Activated CD4-positive, alpha-beta T cell treated with anti-CD3 and anti-CD28 coated beads, Interleukin-2, Interleukin-6, amounts not matched to agents 100 ng/mL and 50 ng/mL, durations not matched to agents 16 hours and 8 hours (primary cell): ENCODE measurements at places on chromosomes 6 and 20.

GRCh38 chr6:35449287-35449881 is 2.8 kb upstream of the FANCE start:
- peak; percentile 81 for DNase-seq

- DNase-seq, result no peak
Measured at GRCh38 chr20:48956052-48956451, 34.5 kb downstream of the ARFGEF2 start.

GRCh38 chr6:99492092-99492491 is 23.1 kb downstream of the USP45 start:
- DNase-seq, result no peak

GRCh38 chr20:5135363-5136012 is 8.7 kb downstream of the CDS2 start:
- no peak for DNase-seq

GRCh38 chr20:51659491-51660050 is 108.6 kb downstream of the ATP9A start:
- no peak for DNase-seq

DNA sequence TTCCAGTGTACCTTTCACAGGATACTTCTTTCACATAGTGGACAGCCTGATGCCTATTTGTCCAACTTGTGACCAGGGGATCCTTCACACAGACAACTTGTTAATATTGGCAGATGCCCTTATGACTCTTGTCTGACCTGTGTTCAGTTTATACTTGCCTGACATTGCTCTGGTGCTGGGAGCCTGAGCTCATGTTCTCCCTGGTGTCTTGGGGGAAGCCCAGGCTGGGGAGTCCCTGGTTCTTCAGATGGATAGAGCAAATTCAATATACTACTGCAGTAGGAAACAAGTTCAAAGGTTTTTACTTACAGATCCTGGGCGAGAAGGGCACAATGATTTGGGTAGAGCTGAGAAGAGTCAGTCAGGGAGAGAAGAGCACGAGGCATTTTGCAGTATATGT is 76.1 kb downstream of the NKAIN2 start:
- no peak for DNase-seq

- DNase-seq, result no peak
Measured at GRCh38 chr6:2988094-2988425, 11.6 kb upstream of the NQO2 start.

DNA sequence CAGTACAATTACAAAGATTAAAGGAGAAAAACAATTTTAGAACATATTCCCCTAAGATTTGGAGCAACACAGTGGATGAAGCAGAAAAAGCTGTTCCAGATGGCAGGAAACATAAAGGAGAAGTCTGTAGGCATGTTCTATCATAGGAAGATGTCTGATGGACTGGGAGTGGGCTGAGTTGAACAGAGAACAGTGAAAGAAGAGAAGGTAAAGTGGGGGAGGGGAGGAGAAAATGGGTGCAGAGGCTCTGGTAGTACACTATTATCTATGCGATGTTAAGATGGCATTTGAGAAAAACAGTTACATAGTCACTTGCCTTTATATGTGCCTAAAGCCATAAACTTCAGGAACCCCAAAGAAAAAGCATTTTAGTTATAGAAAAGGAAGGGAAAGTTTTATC is 4.2 kb upstream of the PHIP start:
- no peak for DNase-seq

DNA sequence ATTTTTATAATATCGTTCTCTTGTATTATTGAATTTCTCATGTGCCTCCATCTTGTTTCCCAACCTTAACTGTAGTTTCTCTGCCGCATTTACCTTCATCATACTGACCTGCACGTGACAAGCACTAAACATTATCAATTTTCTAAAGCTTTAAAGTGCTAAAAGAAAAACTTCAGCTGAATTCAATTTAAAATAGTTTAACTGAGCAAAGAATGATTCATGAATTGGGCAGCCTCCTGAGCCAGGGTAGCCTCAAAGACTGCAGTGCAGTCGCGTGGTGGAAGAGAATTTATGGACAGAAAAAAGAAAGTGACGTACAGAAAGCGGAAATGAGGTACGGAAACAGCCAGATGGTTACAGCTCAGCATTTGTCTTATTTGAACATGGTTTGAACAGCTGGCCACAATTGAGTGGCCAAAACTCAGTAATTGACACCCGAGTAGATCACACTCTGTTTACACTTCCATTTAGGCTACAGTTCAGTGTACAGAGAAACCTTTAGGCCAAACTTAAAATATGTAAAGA is 4.2 kb upstream of the ZDHHC14 start:
- DNase-seq, result no peak

- no peak for DNase-seq
Measured at GRCh38 chr20:18639501-18639979, 51.7 kb downstream of the DTD1 start.

DNA sequence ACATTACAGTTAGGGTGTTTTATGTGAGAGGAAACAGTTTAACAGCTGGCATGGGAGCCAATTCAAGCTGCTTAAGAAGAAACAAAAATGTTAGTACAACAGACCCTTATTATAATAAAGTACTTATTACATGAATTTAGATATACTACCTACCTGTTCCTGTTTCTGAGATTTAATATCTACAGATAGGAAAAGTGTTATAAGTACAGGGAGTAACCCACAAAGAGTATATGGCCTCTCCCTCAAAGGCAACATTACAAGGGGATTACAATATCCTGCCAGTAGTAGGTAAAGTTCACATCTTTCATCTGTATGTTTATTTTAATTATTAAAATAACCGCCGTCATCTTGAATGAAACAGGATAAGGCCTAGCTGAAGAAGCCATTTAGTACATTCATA is 1.8 kb upstream of the ME1 start:
- DNase-seq, result no peak

DNA sequence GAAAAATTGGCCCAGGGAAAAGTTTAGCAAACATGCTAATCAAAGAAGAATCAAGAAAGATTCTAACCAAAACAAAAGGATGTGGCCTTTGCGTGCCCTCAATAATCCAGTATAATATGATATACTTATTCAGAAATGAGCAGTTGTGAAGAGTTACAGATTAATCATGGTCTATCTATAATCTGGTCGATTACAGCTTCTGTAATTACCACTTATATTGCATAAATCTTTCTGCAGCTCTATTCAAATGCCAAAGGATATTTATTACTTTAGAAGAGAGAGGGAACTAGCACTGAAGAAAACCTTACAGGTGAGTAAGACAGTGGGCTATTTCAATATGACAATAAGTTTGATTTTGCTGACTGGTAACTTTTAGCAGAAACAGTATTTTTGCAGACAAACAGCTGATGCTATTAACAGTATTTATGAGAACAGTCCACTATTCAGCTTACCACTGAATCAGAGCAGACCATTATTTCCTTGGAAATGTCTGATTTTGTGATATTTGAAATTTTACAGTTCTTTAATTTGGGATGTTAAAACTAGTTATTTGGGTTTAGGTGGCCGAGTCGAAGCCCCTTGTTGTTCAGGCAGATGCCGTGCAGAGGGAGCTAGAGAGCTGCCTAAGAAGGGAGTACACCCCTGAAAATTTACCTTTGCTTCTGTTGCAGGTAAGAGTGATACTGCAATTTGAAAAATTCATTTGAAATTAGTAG is 92.2 kb downstream of the CEP57L1 start:
- peak; percentile 63 for DNase-seq

GRCh38 chr6:136706430-136706829 is 85.8 kb downstream of the MAP3K5 start:
- DNase-seq, result no peak

GRCh38 chr6:35320031-35320410 is 22.3 kb upstream of the PPARD start:
- no peak for DNase-seq

GRCh38 chr6:169157197-169158148 is 96.2 kb downstream of the THBS2 start:
- DNase-seq, result no peak

- DNase-seq, result no peak
Measured at GRCh38 chr6:43804550-43805223, 34.7 kb downstream of the VEGFA start.

DNA sequence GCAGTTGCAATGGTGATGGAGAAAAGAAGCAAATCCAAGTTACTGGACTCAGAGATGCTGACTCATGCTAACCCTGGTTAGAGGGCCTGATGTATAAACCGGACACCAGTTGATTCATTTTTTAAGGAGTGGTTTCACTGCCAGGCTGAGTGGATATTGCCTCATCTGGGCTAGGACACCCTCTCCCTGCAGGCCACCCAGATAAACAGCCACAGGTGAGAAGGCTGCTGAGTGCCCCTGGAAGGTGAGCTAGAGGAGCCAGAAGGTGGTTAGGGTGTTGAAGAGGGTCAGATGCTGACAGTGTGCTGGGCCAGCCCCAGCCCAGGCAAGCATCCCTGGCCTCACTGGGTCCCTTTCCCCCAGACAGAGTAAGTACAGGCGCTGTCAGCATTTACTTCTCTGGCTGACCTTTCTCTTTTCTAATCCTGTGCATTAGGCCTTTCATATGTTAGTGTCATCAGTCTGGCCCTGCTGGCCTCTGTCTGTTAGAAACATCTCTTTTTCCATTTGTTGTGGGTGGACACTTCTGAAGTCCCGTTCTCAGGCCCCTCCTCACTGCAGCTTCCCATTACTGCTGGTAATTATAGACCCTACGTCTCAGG is 13.5 kb downstream of the EPB41L1 start:
- no peak for DNase-seq

- no peak for DNase-seq
Measured at GRCh38 chr6:169850746-169851145, 99.3 kb downstream of the ERMARD start.

GRCh38 chr6:158068893-158069799 is 87.5 kb downstream of the SYNJ2 start:
- DNase-seq, result peak; percentile 68

- no peak for DNase-seq
Measured at GRCh38 chr6:112289038-112289566, 34.7 kb upstream of the LAMA4 start.

GRCh38 chr20:41443691-41444090 is 77.1 kb upstream of the EMILIN3 start:
- DNase-seq, result peak; percentile 10

GRCh38 chr6:169075915-169076654 is 177.6 kb downstream of the THBS2 start:
- no peak for DNase-seq

GRCh38 chr6:139778688-139779087 is 404.2 kb upstream of the CITED2 start:
- no peak for DNase-seq

GRCh38 chr6:158737710-158738615 is 81.2 kb downstream of the EZR start:
- no peak for DNase-seq

DNA sequence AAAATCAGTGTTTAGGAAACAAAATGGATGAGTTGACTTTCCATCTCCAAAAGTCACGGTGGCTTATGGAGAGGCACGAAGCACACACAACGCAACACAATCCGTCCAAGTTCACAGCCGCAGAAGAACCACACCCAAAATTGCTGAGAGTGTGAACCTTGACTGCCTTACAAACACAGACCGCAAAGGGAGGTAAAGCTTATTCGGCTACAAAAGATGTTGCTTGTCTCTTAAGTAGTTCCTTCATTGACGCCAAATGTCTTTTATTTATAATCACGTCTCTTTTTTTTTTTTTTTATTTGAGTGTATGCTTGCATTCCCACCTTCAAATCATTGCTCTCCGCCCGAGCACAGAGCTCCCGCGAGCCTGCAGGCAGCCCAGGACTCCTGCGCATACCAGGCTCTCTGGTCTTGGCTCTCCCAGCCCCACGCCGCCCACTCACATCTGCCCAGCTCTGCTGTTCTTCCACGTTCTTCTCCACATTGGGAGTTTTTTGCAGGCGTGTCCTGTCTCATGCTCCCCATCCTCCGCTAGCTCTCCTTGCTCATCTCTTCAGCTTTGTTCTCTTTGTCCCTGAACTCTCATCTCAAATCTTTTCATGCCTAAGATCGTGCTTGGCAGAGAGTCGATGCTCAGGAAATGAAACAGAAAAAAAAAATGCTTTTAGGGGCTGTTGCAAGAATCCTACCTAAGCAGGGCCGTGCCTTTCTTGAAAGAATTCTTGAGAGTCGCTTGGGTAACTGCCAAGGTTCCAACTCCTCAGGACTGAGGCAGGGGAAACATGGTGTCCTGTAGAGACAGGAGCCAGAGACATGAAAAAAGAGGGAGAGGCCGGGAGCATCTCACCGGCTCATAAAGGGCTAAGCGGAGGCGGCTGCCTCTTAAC is 25.8 kb downstream of the LY86 start:
- peak; percentile 55 for DNase-seq

DNA sequence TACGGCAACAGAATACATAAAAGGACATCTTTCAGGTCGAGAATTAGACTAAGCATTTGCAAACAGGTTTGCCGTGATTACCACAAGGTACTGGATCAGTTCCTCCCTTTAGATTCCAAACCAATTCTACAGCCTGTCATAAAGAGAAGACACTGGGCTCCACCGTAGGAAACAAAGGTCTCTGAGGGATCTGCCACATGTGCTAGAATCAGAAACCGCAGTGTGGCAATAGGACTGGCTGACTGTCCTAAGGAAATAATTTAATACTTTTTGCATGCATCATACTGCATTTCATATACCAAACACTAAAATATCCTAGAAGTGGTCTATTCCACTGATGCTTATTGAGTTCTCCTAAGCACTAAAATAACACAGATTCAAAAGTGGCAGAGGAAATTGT is 59.2 kb downstream of the POPDC3 start:
- DNase-seq, result no peak

DNA sequence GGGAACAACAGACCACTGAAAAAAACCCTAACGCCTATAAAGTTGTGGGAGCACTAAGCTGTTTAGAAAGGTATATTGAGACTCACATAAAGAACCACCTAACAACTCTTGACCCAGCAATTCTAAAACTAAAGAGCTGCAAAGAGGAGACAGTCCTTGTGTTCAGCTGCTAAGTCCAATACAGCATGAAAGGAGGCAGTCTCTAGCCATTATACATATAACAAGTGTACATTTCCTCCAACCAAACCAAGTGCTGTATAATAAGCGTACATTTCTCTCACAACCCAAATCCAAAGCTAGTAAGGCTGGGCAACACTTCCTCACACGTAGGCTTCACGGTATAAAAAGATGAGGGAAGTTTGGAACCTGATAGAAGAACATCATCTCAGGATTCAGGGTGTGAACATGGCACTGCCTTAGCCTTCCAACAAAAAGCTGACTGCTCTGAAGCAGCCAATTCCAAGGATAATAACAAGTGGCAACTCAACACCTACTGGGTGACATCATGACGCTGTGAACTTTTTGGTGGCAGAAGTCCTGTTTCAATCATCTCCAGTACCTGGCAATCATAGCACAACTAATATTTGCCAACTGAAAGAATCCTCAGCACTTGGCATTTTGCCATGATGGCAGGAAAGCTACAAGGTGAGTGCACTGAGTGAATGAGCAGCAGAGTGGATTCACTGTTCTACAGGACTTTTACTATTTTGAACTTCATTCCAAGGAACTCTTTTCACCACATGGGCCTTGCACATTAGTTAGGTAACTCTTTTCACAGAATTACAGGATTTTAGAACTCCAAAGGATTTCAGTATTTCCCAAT is 16.6 kb downstream of the TBC1D20 start:
- no peak for DNase-seq

DNA sequence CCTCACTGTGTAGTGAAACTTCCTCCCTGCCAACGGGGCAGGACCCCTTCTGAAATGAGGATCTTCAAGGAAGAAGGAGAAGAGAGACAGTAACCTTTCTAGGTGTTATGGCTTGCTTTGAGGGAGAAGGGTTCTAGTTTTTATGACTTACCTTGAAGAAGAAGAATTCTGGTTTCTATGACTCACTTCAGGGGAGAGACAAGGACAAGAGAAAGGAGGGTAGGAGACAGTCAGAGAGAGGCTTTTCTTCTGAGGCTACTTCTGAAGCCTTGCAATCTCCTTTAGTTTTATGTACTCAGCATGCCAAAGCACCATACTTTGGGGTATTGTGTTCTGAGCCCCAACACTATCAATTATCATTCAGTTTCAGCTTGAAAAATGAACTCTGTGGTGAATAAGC is 25.8 kb upstream of the IBTK start:
- no peak for DNase-seq
